Memory B cell (primary cell): ENCODE measurements at places on chromosomes 12 and 14.
A peak's percentile ranks its signal among the peaks of the same experiment; 100 is the strongest.

GRCh38 chr12:76866151-76866567, 12.7 kb downstream of the CSRP2 start:
- DNase-seq: no peak

GRCh38 chr14:100611811-100612480, 24.7 kb upstream of the BEGAIN start:
- DNase-seq: no peak

GRCh38 chr12:49616533-49617219, 6.7 kb upstream of the PRPF40B start:
- DNase-seq: no peak

- no peak for DNase-seq
Measured at GRCh38 chr12:120936197-120936596, 32.0 kb upstream of the SPPL3 start.

DNA sequence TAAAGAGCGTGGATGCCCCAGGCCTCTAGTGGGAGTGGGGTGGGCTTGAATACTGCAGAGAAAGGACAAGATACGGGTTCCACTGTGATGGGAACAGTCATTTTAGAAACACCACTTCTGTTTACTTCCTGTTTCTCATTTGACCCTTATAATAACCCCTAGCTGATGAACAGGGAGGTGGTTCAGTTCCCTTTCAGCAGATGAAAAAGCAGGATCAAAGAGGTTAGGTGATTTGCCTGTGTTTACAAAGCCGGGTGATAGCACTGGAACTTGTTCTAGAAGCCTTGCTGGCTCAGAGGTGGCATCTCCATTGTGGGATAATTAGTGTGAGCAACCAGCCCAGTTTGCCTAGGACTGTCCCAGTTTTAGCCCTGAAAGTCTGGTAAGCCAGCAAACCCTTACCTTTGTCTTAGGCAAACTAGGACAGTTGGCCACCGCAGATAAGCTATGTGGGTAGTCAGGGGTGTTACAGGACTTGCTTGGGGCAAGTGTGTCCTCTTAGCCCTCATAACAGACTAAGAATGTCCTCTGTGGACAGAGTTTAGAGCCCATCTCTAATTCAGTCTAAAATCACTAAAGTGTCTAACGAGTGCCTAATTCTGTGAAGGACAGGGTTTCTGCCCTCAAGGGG, 7.5 kb upstream of the LRP1-AS start:
- no peak for DNase-seq

DNA sequence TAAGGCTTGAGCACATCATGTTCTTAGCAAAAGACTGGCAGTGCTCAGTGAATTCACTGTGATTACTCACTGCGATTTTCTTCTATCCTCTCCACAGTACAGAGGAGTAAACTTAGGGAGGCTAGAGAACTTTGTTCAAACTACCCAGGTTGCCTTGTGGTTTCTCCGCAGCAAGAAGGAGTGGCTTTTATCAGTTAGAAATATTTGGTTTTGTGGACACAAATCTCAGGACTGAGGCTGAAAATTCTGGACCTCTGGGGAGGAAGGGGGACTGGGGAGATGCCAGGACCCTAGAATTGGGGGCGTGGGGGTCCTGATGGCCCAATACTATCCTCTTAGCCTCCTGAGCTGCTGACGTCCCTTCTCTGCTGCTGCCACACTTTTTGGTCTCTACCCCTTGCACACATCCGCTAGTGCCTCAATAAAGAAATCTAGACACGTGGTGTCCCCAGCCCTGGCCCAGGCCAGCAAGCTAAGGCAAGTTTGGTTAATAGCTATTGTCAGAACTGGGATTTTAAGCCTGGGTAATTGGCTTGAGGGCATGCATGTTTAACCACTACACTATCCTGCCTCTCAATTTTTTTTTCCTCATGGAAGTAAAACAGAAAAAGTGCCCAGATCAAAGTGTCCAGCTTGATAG, 842 bp downstream of the OAS2 start:
- DNase-seq: peak; percentile 19

DNA sequence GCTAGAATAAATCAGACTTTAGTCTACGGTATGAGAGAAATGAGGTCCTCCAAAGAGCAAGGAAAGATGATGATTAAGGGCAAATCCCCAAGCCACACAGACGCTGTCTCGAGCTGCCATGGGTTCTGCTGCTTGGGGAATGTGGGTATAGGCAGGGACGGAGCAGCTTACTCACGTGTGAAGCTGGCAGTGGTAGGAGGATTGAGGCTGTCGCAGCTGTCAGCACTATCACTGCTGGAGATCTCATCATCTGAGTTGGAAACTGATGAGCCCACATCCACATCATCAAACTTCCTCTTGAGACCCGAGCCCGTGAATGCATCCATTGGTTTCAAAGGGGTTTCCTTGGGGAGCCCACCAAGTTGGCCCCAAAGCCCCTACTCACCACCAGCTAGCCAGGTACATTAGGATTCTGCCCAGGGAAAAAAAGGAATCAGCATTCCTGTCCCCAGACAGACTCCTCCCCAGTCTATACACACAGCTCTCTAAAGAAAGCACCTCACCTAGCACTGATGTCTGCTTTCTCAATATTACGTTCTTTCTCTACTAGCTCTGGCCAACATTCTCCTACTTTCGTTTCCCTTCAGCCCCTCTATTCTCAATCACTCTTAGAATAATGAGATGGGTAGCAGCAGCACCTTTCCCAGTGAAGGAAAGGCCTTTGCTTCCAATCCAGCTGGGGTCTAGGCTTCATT, 7.0 kb downstream of the CSRNP2 start:
- no peak for DNase-seq

DNA sequence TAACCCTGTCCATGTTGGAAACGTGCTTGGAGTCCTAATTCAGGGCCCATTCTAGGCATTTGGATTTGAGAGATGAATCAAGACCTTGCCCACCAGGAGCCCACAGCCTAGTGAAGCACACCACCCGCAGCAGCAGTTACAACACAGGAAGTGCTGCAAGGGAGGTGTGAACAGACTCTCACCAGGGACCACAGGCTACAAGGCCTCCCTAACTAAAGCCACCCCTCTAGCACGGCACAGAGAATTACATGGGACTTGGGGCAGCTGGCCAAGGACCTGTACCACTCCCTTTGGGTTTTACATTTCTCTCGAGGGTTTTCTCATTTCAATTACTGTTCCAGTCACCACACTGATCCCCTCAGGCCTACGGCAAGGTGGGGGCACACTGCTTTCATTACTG, 49.5 kb upstream of the FOXN3 start:
- DNase-seq: no peak

- no peak for DNase-seq
Measured at GRCh38 chr12:131167334-131167733, 213.6 kb downstream of the ADGRD1 start.

GRCh38 chr14:24960816-24961215, 89.1 kb downstream of the STXBP6 start:
- DNase-seq: no peak

DNA sequence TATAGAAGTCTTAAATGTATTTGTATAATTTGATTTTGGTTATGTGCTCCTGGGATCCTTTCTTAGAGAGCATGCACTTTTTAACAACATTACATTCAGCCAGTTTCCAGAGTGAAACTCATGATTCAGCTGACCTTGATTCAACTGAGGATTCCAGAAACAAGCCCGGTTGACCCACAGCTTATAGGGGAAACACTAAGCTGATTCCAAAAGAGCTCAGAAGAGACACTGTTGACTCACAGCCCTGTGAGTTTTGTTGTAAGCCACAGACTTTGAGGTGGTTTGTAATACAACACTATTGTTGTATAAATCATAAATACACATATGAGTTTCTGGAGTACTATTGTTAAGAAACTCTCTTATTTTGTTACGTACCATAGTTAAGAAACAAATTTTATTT, 133.8 kb upstream of the MGAT4C start:
- DNase-seq: no peak

DNA sequence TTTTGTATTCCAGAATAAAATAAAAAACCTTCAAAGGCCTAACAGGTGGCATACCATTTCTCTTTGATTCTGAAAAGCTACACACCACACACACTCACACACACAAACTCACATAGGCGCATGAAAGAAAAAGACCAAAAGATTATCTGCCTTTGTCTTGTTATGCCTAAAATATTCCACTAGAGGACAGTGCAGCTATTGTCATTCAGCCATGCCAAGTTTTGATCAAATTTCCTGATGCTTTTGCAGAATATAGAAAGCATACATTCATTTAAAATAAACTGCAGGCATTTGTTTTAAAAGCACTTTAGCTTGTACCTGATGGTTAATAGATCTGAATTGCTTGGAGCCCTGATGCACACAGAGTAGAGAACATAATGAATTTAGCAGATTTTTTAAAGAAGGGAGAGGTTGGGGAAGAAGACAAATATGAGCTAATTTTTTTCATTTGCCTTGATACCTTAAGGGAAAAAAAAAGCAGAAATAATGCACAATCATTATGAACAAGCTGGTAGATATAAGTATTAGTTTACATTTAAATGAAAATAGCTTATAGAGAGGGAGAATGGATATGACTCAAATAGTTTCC, 1766.9 kb upstream of the SEL1L start:
- no peak for DNase-seq

- DNase-seq: peak; percentile 13
Measured at GRCh38 chr14:70073924-70074566, 114.7 kb downstream of the SLC8A3 start.

DNA sequence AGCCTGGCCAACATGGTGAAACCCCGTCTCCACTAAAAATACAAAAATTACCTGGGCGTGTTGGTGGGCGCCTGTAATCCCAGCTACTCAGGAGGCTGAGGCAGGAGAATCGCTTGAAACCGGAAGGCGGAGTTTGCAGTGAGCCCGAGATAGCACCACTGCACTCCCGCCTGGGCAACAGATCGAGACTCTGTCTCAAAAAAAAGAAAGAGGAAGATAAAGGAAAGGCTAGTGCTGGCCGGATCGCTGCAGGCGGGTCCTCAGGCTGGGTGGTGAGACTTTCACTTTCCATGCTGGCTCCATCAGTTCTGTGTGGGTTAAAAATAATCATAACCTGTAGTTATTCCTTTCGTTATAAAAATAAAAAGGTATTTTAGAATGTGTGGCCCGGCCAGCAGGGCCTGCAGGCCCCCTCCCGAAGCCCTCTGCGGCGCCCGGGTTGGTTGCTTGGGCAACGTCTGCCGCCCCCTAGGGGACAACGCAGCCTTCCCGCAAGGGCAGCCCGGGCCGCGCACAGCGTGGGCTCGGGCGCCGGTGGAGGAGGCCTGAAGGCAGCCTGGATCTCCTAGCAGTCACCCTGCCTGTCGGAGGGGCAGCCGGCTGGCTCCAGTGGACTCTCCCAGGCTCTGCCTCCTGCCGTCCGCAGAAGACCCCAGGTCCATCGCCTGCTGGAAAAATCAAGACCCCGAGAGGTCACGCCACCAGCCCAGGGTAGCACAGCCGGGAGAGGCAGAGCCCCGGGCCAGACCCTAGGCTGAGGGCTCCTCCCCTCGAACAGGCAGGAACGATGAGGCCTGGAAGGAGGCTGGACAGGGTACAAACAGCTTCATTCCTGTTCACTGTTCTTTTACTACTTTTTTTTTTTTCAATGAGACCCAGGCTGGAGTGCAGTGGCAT, 5.0 kb upstream of the SLC25A47 start:
- DNase-seq: peak; percentile 79

DNA sequence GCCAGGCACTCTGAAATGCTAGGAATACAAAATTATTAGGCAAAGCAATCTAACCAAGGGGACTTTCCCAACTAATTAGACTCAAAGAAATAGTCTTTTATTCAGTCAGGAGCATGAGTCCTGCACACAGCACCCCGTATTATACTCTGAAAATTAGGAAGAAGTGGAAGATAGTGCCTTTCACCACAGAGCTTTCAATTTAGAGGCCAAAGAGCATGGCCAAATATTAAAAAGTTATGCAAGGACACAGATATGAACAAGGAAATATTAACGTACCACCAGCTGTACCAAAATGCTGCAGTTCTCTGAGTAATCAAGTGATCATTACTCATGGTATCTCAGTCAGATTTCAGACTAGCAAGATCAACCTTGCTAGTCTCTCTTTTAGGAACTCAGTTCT, 22.6 kb upstream of the MDM2 start:
- DNase-seq: no peak

GRCh38 chr12:47223031-47223847, 143.5 kb upstream of the AMIGO2 start:
- no peak for DNase-seq

DNA sequence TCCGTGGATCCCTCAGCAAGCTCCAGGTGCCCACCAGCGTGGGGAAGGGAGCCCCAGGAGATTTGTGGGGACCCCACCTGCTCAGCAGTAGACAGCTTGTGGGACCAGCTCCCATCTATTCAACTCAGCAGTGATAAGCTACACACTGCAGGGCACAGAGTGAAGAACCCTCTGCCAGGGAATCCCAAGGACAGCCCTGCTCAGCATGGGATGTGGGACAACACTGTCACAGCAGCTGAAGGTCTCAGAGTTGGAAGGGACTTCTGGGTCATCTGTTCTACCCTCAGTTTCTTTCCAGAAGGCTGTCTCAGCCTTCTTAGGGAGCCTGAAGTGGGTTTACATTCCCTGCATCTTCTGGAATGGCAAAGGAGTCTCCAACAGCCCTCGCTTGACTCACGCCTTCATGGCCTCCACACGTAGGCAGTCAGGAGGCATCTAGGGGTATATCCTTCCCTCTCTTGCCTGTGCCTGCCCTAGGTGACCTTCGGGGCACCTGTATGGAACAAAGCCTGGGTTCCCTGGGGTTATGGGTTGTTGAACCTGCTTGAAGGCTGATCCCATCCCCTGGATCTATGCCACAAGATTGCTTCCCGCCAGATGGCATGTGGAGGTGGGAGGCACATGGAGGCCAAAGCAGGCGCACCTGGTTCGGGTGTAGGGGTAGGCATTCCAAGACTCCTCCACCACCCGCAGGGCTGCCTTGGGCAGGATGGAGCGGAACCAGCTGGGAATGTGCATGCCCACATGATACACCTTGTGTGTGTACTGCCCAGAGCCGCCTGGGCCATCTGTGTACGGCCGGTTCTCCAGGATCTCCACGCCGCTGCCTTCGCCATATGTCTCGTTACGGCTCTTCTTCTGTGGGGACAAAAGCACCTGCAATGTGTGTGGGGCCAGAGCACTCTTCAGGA, 33.0 kb downstream of the ARL6IP4 start:
- DNase-seq: no peak

DNA sequence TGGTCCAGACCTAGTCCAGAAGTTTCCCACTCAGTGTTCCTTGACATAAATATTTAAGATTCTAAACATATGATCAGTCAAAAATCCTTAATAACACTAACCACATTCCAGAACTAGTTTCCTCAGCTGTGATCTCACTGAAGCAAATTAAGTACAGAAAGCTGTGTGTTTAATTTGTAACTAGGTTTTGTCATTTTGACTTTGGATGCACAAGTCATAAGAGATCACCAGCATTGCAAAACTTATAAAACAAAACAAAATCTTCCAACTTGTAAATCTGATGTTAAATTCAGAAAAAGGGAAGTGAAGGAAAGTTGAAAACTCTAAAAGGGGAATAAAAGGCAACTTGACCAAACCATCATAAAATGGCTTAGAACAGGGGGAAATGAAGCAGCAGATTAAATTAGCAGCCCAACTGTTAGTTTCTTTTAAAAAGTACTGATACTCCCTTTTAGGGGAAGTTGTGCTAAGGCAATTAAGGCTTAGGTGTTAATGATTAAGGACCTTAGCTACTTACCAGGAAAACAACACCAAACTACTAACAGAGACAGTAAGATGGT, 56.6 kb downstream of the SH2B3 start:
- DNase-seq: no peak
